MCF 10A (cell line): ENCODE measurements at places on chromosomes 5 and 9.

DNA sequence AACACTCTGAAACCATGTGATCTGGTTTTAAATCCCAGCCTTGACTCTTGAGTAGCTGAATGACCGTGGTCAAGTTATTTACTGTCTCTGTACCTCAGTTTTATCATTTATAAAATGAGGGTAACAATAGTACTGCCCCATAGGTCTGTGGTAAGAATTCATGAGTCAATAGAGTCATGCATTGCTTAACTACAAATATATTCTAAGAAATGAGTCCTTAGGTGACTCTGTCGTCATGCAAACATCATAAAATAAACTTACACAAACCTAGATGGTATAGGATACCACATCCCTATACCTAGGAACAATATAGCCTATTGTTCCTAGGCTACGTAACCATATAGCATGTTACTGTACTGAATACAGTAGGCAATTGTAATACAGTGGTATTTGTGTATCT, 20.3 kb upstream of the ABCA1 start:
- DNase-seq = no peak

- no peak for DNase-seq
Observed at GRCh38 chr5:56110646-56111403, 116.1 kb upstream of the IL6ST start.

DNA sequence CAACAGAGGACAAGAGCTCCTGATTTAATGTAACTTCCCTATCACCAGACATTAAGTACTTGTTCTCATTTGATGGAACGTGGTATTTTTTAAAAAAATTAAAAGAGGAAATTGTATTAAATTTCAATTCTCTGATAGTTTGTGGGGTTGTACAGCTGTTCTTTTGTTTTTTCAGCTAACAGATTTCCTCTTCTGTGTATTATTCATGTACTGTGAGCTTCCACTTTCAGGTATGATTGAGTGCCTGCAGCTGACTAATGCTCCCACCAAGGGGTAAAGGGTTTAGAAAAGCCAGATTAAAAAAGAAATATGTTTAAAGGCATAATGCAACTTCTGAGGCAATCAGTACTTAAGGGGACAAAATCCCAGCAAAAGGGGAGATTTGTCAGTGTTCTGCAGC, 117.7 kb upstream of the ACTBL2 start:
- no peak for DNase-seq

DNA sequence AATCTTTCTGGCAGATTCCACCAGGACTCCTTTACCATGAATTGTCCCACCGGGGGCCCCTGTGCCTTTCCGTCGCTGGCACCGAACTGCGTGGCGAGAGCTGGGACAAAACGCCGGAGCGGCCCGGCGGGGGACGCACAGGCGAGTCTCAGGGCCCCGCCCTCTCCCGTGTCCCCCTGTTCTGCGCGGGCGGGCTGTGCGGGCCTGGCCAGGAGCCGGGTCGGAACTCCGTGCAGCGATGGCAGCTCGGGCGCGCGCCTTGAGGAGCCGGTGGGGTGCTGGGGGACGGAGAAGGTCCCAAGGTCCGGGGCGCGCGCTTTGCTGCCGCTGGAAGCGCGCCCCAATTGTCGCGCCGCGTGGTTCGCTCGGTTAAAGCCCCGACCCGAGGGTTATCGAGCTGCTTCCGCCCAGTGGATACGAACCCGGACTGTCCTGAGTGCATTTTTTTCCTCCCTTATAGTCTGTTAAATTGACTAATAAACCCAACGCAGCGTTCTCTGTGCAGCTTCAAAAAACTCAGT, 125.3 kb downstream of the TMEM174 start:
- no peak for DNase-seq

DNA sequence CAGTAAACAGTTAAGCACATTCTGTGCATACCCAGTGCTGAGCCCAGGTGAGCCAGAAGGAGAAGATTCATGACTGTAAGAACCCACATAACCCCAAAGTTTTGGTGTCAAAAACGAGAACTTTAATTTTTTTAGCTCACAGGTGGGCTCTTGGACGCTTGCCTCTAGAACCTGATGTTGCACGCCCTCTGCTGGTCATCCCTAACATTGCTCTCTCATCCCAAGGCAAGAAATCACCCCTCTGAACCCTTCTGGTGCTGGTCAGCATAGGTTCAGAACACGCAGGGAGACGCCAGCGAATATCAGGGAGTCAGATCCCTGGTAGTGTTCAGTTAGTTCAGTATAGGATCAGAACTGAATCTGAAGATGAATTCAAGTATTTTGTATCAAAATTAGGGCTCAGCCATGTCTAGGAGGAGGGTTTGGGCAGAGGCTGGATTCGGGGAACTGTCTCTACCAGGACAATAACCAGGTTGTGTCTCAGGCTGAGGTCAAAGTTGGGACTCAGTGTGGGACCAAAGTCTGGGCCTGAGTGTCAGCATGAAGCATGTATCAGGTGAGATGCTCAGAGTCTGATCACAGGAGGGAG, 4.1 kb upstream of the DNAJB5 start:
- DNase-seq = peak; percentile 75

- no peak for DNase-seq
Observed at GRCh38 chr9:29066141-29066640, 1492.9 kb upstream of the C9orf72 start.

DNA sequence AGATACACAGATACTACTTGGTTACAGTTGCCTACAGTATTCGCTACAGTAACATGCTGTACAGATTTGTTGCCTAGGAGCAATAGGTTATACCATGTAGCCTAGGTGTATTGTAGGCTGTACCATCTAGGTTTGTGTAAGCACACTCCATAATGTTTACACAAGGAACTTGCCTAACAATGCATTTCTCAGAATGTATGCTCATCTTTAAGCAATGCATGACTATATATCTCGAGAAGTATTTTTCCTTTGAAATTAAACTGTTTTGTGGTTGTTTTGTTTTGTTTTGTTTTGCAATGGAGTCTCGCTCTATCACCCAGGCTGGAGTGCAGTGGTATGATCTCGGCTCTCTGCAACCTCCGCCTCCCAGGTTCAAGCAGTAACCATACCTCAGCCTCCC, 25.3 kb downstream of the LRRC70 start:
- peak; percentile 14 for DNase-seq
